ENCODE measurements at places on chromosomes 2 and 18.

GRCh38 chr18:27263369-27263768 lies 78.3 kb upstream of the CHST9 start:
- DNase-seq = no peak

DNA sequence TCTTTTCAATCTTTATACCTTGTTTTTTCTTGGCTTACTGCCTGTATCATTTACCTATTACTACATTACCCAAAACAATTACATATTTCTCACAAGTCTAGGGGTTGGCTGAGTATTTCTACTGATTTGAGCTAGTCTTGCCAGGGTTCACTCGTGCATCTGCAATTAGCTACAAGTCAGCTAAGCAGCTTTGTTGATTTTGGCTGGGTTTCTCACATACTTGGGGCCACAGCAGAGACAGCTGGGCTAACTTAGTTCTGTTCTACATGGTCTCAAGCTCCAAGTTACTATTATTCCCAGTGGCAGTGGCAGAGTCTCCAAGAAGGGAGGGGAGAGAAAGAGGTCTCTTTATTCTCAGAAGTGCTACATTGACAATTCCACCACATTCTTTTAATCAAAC lies 54.7 kb upstream of the SP5 start:
- no peak for DNase-seq

DNA sequence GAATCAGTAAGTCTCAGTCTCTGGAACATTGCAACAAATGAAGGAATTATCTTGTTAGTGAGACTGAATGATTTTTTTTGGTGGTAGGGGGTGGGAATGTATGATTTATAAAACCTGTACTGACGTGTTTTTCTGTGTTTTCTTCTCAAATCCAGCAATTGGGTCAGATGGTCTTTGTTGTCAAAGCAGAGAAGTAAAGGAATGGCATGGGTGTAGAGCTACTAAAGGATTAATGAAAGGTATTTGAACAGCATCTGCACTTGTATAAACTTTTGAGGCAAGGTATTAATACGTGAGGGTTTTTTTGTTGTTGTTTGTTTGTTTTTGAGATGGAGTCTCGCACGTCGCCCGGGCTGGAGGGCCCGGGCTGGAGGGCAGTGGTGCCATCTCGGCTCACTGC lies 10.7 kb downstream of the DDX1 start:
- no peak for DNase-seq

DNA sequence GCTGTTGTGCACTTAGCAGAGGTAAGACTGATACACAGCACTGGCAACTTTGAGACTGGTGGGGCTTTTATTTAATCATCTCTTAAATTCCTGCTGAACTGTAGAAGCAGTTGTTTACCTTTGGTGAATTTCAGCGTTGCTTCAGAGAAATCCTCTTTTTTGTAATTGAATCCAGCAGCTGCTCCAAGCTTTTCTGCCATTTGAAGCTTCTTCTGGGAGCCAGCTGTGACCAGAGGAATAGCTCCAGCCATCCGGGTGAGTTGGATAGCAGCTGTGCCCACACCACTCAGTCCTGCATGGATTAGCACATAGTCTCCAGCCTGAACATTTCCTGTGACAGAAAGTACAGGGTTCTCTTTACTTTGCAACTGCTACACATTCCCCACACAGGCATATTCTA lies 3.9 kb downstream of the TP53I3 start:
- DNase-seq = no peak

- DNase-seq = no peak
Measured at GRCh38 chr2:28447086-28447485, 48.8 kb upstream of the PLB1 start.

GRCh38 chr18:78046631-78047030 lies 797.0 kb downstream of the GALR1 start:
- DNase-seq = no peak

DNA sequence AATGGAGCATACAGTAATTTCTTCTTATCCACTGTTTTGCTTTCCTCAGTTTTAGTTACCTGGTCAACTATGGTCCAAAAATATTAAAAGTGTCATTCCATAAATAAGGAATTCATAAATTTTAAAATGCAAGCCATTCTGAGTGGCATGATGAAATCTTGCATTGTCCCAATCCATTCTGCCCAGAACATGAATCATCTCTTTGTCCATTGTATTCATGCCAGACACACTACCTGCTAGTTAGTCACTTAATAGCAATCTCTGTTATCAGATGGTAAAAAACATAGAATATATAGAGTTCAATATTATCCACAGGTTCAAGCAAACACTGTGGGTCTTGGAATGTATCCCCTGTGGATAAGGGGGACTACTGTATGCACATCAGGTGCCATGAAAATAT lies 872.2 kb upstream of the NXPH2 start:
- no peak for DNase-seq

Data from activated T-helper 1 cell treated with anti-CD3 and anti-CD28 coated beads, Interleukin-2, amount 50 U/mL, for 16 hours (primary cell).